Stimulated activated CD4-positive, alpha-beta T cell treated with anti-CD3 and anti-CD28 coated beads, Interleukin-2, amount 100 ng/mL, for 48 hours (primary cell): ENCODE measurements at places on chromosomes 4 and X.
A peak's percentile ranks its signal among the peaks of the same experiment; 100 is the strongest.

- no peak for DNase-seq
Observed at GRCh38 chr4:78627046-78627965, 75.7 kb downstream of the ANXA3 start.

GRCh38 chrX:74523870-74524735, 90.3 kb downstream of the RLIM start:
- no peak for DNase-seq

- DNase-seq: no peak
Observed at GRCh38 chr4:16351161-16351560, 124.9 kb upstream of the TAPT1 start.

GRCh38 chrX:21490341-21490740, 116.1 kb downstream of the CNKSR2 start:
- no peak for DNase-seq

DNA sequence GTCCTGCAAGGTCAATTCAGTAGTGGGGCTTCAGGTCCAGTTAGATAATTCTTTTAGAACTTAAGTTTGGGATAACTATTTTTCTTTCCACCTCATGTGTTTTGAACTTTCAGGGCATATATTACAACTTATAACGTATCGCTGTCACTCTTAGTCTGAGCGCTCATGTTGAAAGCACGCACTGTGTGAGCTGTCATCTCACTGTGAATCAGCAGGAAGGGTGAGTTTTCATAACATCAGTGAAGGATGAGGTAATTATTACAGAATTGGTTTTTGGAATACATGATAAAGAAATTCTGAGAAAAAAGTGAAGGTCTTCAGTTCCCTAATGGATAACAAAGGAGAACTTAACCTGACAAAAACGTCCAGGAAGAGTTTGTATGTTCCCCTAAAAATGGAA, 45.1 kb upstream of the SLC4A4 start:
- no peak for DNase-seq

DNA sequence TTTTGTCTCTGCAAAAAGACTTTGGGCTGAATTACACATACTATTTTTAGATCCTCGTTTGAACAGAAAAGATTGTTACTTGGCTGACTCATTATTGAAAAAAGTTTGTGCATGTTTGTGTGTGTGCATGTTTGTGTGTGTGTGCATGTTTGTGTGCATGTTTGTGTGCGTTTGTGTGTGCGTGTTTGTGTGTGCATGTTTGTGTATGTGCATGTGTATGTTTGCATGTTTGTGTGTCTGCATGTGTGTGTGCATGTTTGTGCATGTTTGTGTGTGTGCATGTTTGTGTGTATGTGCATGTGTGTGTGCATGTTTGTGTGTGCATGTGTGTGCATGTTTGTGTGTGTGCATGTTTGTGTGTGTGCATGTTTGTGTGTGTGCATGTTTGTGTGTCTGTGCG, 201.1 kb upstream of the FAT1 start:
- DNase-seq: no peak

- peak; percentile 42 for DNase-seq
Observed at GRCh38 chrX:10110984-10111363, 45.8 kb upstream of the CLCN4 start.

DNA sequence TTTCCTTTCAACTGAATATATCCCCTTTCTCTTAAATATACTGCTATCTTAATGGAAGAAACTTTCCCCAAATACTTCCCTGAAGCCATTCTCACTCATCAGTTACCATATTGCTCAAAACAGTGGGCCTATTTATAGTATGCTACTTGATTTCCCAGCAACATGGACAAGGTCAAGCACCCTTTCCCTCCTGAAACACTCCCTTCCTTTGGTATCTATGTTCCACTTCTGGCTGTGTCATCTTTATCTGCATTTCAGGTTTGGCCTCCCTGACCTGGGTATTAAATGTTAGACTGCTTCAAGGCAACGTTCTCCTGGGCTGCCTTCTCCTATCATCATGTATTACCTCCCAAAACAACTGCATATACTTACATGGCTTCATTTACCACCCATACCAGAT, 101.3 kb downstream of the ZAR1 start:
- DNase-seq: no peak
